ENCODE measurements at places on chromosomes 2 and 18. TPM values are rescaled to one million over a fixed set of nuclear protein-coding genes. Genes with fewer than 3 reads are reported as not detected.

GRCh38 chr2:39379643-39380524 is 57.2 kb downstream of the MAP4K3 start:
- peak; percentile 43 for DNase-seq

GRCh38 chr18:69127873-69128500 is 272.7 kb upstream of the DOK6 start:
- no peak for DNase-seq

GRCh38 chr2:215728504-215729065 is 284.8 kb downstream of the MREG start:
- no peak for DNase-seq

GRCh38 chr18:76102156-76102555 is 392.9 kb downstream of the ZNF516 start:
- DNase-seq = no peak

DNA sequence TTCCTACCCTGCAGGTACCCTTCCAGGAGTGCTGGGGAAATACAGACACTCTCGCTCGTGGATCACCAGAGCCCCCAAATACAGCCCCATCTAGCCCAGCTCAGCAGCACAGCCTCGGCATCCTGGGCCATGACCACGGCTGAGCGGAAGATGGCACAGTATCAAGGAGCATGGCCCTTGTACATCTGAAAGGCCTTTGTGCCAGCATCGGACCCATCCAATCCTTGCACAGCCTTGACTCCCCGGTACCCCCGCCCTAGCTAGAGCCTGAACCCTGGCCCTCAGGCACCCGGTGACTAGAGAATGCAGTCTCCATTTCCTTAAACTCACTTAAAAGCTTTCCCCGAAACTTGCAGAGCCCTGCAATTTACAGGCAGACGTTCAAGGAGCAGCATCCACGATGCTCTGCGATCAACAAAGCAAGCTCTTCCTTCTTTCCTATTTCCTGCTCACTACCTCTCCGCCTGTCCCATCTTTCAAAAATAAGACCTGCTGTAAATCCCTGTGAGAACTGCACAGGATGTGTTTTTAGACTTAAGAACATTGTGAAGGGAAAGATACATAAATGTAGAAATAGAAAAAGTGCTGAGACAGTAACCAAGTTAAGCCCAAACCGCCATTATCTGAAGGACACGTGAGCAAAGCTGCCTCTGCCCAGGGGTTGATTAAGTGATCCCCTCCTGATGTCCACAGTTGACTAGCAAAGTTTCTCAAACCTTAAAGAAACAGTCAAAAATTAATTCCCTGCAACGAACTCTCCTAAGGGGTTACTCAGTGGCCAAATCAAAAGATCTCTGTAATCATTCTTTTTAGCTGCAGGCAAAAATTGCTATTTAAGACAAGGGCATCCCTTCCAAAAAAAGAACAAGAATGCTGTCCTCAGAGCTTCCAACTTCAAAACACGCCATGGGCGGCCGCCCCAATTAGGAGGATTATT is 48.5 kb downstream of the ZNF516 start:
- DNase-seq = no peak

DNA sequence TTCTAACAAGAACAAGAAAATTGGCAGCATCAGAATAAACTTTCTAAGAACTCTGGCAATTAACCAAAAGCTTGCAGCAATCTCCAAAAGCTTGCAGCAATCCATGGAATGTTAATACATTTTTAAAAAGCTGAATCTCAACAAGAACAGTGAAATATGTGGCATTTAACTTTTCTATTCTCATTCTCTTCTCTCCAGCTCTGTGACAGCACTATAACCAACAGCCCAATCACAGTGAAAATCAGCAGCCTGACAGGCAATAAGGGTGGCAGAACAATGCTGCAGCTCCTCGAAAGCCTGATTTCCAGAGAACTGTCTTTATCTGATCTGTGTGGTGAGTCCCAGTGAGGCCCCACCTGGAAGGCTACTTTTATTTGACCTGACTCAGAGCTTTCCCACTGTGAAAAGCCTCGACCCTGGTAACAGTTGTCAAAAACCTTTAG is 60.0 kb downstream of the TMEM131 start:
- DNase-seq = peak; percentile 45

DNA sequence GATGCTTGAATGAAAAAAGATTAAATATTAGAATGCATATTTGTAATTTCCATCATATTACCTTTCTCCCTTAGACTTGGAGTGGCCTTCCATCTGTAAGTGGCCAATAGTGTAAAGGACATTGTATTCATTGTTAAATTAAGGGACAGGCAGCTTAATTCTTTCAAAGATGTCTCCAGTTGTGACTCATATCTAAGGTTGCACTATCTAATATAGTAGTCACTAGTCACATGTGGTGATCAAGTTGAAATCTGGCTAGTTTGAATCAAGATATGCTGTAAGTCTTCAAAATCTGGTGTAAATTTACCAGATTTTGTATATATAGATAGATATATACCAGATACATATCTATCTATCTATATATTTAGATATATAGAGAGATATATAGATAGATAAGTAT is 52.4 kb upstream of the AGPS start:
- DNase-seq = no peak

- no peak for DNase-seq
These were observed 28.8 kb downstream of the GMCL1 start for GRCh38 chr2:69858261-69858660.

DNA sequence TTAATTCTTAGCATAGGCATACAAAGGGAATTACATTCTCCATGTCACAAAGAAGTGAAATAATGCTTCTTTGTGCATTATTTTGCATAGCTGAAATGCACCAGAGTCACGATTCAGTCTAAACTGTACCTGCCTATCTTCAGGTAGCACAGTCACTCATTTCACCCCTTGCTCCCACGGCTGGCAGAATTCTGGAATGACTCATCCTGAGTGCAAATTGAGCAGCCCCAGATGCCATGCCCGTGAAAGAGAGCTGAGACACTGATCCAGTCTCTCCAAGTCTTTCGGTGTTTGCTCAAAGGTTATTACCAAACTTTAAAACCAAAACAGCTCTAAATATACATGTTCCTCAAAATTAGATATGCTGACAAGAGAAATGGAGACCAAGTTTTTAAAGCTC is 168.3 kb upstream of the POU3F3 start:
- DNase-seq = no peak

DNA sequence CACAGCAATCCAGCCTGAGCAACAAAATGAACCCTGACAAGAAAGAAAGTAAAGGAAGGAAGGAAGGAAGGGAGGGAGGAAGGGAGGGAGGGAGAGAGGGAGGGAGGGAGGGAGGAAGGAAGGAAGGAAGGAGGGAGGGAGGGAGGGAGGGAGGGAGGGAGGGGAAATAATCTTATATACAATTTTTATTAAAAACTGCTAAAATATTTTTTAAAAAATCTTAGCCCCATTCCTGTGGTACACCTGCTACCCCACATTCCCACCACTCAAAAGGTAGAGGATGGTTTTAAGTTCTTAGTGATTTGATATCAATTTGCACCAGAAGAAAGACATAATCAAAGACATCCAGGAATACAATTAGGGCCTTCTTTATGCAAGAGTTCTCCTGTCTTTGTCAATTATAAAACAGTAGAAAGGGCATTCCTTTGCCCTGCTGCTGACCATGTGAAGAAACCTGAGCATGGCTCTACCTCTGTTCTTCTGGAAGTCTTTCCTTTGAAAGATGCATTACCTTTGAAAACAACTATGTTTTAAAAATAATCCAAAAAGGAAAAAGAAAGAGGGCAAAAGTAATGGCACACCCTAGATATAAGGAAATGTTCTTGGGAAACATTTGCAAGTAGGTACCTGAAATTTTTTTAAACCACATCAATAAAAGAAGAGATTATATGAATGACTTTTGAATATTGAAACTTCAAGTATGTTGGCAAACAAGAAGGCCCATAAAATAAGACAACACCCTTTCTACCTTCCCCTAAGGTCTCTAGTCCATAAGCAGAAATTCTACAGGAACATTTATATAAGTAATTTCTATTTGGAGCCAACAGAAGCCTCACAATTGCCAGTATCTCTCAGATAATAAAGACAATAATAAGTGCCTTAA is 33.7 kb upstream of the ACVR2A start:
- DNase-seq = no peak

GRCh38 chr2:239318151-239318611 is 82.6 kb downstream of the HDAC4 start:
- DNase-seq = no peak

- peak; percentile 77 for DNase-seq
These were observed 1.0 kb upstream of the TUBB6 start for GRCh38 chr18:12306752-12307700.

The SP140 gene
- total RNA-seq = not detected

The GAREM1 gene
- 5.1 TPM for total RNA-seq

The PLGLB2 gene
- total RNA-seq = 2.3 TPM

The UGT1A9 gene
- not detected for total RNA-seq
